Urinary bladder (tissue), 4 donors: ENCODE measurements at places on chromosomes 4 and X. TPM values are rescaled to one million over a fixed set of nuclear protein-coding genes. Genes with fewer than 3 reads are reported as not detected.

The STAG2 gene
- total RNA-seq, result 168 TPM

The GUCY2F gene
- total RNA-seq, result not detected

The MYOZ2 gene
- total RNA-seq, result 11.3 TPM

The IL2 gene
- not detected for total RNA-seq

The IL3RA gene
- 2.5 TPM for total RNA-seq

The SSX2B gene
- not detected for total RNA-seq

The GPR173 gene
- 5.6 TPM for total RNA-seq

The ANK2 gene
- 149 TPM for total RNA-seq

The SYTL5 gene
- total RNA-seq, result 4.4 TPM

The MAGEA3 gene
- not detected for total RNA-seq

The FAM13A gene
- total RNA-seq, result 85.3 TPM

The CPXCR1 gene
- total RNA-seq, result not detected

The PUDP gene
- 11.6 TPM for total RNA-seq

The SPANXD gene
- total RNA-seq, result not detected

The CFAP99 gene
- total RNA-seq, result not detected

The MAGEA11 gene
- not detected for total RNA-seq

The SSX3 gene
- total RNA-seq, result not detected

The DCAF4L1 gene
- total RNA-seq, result 0.16 TPM
